ENCODE measurements at places on chromosomes 5 and 9.

GRCh38 chr5:150734579-150735384 is 24.0 kb downstream of the DCTN4 start:
- no peak for DNase-seq

GRCh38 chr9:117300371-117301110 is 114.3 kb downstream of the ASTN2 start:
- DNase-seq, result no peak

- no peak for DNase-seq
These were observed 194.8 kb downstream of the HSPA4 start for GRCh38 chr5:133246376-133247150.

DNA sequence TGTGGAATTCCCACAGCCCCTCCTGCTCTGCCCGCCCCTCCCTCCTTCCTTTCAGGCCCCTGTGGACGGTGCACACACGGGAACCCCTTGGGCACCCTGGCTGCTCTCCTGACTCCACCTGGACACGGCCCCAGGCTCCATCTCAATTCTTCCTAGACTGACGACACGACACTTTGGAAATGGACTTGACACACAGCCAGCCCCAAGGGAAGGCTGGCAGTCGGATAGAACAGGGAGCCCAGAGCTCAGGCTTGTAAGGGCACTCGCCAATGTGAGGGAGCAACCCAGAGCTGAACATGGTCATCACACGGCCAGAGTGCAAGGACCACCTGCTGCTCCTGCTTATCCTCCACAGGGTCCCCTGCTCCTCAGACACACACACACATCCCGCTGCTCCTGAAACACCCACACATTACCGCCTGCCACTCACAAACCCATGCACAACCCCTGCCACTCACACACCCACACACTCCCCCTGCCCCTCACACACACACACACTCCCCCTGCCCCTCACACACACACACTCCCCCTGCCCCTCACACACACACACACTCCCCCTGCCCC is 8.9 kb downstream of the SLC9A3 start:
- no peak for DNase-seq

- DNase-seq, result no peak
These were observed 484.6 kb upstream of the PIK3R1 start for GRCh38 chr5:67730917-67731474.

- DNase-seq, result no peak
These were observed 124.9 kb downstream of the SPOCK1 start for GRCh38 chr5:137374110-137374714.

DNA sequence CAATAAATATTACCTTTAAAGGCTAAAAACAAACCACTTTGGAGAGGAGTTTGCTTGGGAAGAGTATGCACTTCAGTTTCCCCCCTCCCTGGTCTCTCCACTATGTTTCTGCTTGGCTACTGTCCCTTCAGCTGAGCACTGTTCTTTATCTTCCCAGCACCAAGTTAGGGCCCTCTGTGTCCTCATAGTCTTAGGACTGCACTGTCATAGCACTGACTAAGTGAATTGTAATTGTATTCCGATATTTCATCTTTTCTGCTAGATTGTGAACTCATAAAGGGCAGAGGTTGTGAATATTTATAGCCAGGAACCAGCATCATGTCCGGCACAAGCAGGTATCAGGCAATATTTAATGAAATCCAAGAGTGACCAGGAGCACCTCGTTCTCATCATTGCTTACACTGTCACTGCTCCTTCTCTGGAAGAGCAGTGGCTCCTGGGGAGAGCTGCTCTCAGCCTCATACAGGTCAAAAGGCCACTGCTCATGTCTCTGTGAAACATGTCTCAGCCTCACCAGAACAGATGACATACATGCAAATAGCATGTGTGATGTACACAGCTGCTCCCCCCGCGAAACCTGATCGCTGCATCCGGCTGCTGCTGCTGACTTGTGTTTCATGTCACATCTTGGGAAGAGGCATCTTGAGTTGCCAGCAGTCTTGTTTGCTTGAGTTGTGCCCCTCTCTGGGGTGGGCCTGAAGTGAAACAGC is 279.7 kb upstream of the MSX2 start:
- no peak for DNase-seq

DNA sequence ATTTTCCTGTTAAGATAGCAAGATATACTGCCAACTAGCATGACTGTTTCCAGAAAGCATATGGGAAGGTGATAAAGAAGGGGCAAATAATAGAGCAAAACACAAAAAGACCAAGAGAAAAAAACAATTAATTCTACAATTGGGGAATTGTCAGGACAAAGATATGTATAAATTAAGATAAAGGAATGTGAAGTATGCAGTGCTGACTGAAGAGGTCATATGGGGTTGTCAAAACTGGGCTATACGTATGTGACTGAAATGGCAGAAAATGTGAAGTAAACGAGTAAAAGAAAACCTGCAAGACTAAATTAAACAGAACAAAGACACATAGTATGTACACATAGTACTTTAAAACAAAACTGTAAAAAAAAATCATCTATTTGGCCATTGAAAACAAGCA is 222.3 kb downstream of the ARL15 start:
- DNase-seq, result no peak

DNA sequence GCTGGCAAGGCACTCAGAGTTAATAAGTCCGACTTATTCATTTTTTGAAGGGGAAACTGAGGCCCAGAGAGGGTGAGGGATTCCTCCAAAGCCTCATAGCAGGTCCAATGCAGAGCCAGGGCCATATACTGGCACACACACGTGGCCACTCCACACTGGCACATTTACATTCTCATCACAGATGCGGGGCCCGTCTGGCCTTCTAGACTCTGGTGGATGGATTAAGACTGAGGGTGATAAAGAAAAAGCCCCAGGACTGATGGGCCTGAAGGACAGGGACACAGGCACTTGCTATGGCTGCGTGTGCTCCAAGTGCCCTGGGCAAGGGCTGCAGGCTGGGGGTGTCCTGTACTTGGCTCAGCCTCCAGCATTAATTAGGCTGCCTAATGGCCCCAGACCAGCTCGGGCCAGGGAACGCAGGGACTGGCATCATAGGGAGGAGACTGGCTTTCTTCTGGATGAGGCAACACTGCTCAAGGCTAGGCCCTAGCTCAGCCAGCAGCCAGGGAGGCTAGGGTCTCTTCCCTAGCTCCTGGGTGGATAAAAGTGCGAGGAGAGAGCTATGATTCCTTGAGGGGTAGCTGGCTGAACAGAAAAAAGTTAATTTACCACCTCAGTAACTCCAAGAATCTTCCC is 28.5 kb upstream of the CSF1R start:
- no peak for DNase-seq

- no peak for DNase-seq
These were observed 747.2 kb upstream of the ACO1 start for GRCh38 chr9:31637265-31637664.

DNA sequence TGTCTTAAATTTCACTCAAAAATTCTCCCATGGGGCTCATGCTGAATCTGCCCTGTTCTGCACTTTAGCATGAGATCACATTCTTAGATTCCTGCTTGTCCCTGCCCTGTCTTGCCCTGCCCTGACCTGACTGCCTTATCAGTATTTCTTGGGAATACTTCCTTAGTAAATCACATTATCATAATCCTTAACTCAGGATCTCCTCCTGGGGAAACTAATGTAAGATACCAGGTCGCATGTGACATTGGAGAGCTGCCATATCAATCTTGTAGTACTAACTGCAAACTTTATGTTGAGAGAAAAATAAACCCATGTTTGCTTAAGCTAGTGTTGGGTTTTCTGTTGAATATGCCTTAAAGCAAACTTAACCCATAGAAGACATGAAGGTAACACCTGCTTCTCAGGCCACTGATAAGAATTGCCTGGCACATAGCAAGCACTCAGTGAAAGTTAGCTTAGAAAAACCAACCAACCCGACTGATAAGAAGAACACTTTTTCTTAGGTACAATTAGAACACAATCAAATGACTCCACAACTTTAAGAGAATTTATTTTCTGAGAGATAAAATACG is 53.3 kb downstream of the IL33 start:
- DNase-seq, result no peak

- DNase-seq, result no peak
These were observed 106.4 kb upstream of the STARD4 start for GRCh38 chr5:111618623-111619271.

GRCh38 chr5:66981266-66982055 is 215.1 kb downstream of the CD180 start:
- no peak for DNase-seq

DNA sequence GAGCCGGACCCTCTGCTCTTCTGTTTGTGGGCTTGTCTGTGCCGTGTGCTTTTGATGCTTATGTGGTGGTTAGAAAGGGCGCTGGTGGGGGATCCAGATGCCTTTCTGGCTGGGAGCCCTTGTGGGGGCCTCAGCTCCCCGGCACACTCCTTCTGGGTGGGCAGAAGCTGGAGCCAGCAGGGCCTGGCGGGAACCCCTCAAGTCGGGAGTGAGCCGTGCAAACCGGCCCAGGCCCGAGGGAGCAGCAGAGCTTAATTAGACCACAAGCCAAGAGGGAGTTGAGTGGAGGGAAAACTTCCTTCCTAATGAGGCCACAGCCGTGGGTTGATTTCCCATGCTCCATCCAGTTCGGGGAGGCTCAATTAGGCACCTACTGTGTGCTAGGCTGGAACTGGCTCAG is 76.0 kb upstream of the RNU6ATAC start:
- DNase-seq, result no peak

DNA sequence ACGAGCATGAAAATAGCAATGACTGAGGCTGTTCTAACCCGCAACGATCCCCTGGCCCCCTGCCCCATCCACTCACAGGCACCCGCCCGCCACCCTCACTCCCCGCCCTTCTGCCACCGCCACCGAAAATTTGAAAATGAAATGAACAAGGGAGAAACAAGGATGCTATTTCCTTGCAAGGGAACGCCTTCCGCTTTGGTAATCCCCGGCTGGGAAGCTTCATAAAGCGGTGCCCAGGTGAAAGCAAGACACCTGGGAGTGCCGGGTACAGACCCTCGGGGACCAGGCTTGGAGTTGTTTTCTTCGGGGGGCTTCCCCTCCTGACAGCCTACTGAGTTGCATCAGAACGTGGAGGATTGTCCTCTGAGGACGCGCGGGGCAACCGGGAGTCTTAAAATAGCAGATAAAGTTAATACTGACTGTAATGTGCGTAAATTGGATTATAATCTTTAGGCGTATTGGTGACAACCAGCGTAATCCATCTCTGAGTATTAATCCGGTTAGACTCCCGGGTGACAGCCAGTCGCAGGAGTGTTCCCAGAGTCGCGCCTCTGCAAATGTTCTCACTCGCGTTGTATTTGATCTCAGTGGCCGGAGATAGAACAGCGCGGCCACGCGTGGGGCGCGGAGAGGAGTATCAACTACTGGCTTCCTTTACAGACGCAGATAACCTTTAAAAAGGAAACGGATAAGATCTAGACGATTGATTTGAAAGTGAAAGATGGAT is 885 bp upstream of the MLLT3 start:
- DNase-seq, result no peak

- no peak for DNase-seq
These were observed 1429.3 kb downstream of the EFNA5 start for GRCh38 chr5:106241409-106241808.

- DNase-seq, result no peak
These were observed 4.7 kb upstream of the PPP1R26 start for GRCh38 chr9:135474915-135475314.

- no peak for DNase-seq
These were observed 172.3 kb upstream of the RFX3 start for GRCh38 chr9:3698076-3698475.

DNA sequence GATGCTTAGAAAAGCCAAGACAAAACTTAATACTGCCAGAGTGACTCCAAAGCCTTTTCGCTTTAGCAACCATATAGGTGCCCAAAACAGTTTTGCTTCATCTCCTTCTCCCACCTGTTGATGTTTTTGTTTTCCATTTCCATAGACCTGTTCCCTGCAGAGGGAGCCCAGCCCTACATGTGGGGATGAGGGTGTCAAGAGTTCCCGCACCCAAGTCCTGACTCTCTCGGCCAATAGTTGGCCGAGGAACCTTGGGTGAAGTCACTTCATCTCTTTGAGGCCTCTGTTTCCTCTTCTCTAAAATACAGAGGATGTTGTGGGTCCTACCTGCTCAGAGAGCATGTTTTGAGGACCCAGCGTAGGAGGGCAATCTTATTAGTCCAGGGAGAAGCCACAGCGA is 38.5 kb upstream of the LCP2 start:
- DNase-seq, result no peak

DNA sequence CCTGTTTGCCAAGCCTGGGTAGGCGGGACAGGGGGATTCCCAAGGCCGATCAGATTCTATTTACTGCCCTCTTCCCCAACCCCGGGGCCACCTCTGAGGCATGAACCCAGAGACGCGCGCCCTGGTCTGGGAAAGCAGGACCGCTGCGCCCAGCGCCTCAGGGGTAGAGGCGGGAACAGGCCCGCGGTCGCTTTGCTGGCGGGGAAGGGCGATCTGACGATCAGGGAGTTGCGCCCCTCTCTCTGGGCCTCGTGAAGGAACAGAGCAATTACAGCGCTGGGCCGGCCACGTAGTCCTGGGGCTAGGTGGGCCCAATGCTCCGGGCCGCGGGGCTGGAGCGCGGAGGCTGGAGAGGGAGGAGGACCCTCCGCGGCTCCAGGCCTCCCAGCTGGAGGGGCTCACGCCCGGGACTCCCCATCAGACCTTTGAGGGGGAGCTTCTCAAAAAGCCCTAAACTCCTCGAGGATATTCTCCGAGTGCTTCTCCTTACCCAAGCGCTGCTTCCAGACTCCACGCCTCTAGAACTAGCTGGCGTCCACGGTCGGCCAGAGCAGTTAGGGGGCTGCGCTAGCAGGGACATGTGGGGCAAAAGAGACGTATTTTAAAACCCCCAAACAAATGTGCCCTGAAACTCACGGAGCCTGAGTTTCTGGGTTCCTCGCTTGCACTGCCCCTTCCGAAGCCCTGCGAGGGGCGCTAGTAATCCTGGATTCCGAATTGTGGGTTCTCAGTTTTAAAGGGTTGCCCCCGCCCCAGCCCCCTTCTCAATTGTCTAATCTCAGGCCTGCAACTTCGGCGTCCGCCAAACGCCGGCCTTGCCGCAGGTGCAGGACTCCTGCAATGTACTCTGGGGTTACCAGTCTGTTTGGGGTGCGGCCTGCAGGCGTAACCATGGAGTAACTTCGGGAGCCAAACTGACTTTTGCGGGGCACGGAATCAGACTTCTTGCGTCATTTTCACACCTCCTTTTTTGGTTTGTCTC is 57.6 kb downstream of the TMEM174 start:
- no peak for DNase-seq

- no peak for DNase-seq
These were observed 1.1 kb downstream of the ECM2 start for GRCh38 chr9:92534674-92535073.

GRCh38 chr9:69115621-69116020 is 58.5 kb upstream of the TJP2 start:
- DNase-seq, result no peak

GRCh38 chr5:119370486-119370885 is 14.7 kb downstream of the TNFAIP8 start:
- no peak for DNase-seq

DNA sequence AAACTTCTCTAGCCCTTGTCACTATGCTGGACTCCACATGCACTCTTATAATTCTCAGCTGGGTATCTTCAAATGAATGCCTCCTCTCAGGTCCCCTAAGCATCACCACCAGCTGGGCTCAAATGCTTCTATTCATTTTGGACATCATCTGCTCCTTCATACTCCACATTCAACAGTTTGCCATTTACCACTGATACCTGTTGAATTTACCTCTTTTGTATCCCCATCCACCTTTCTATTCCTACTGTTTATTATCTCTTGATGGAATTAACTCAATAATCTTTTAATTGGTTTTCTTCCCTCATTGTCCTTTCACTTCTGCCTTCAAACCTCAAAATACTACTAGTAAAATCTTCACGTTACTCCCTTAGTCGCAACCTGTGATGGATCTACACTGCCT is 14.5 kb downstream of the RANBP6 start:
- no peak for DNase-seq

GRCh38 chr5:57412680-57413079 is 69.9 kb downstream of the ACTBL2 start:
- no peak for DNase-seq

All from stimulated activated CD4-positive, alpha-beta T cell treated with anti-CD3 and anti-CD28 coated beads, Interleukin-1b, Interleukin-23, amount 100 ng/mL, for 1 hour (primary cell).